ENCODE measurements at places on chromosomes 1 and 21.

GRCh38 chr1:204426035-204426436 lies 14.4 kb upstream of the PPP1R15B start:
- DNase-seq: no peak

DNA sequence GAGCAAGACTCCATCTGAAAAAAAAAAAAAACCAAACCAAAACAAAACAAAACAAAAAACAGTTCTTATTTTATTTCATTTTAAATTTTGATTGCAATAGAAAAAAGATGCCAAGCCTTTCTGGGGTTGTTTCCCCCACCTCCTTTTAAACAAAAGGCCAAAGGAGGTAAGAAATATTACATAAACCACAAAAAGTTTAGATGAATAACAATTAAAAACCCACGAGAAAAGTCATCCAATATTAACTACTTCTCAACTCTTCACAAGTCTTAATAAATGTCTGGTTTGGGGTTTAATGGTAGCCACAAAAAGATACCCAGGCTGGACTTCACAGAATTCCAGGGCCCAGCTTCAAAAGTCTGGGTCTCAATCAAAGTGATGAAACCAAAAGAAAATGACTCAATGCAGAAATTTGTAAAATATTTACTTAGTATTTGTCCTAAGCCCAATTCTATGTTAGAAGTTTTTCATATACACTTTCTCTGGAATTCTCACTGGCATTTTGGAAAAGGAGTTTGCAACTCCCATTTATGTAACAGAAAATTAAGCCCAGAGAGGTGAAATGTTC lies 47.0 kb upstream of the SDC3 start:
- DNase-seq: no peak

DNA sequence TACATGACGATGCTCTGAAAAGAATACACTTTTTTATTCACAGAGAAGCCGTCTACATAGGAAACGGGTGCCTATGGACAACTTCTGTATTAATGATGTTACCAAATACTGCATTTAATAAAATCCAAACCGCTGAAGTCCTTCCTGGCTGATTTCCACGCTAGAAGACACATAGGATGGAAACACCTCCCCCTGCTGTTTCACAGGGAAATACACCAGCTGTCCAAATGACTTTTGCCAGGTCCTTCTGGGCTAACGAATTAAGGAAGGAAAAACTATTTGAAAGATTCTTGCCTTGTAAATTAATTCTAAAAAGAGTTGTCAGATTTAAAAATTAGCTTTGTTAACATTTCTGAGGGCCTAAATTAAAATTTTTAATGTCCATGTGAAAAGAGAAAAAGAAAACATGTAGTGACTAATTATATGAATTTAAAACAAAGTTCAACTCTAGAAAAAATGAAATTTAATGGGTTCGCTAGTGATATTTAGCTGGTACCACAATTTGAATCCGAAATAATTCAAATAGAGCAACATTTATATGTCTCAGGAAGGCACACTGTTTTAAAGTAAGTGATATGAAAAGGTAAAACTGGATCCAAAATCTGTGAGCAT lies 146.0 kb downstream of the RERE start:
- DNase-seq: no peak

- no peak for DNase-seq
These were observed 1.7 kb downstream of the HLX start for GRCh38 chr1:220880726-220881506.

DNA sequence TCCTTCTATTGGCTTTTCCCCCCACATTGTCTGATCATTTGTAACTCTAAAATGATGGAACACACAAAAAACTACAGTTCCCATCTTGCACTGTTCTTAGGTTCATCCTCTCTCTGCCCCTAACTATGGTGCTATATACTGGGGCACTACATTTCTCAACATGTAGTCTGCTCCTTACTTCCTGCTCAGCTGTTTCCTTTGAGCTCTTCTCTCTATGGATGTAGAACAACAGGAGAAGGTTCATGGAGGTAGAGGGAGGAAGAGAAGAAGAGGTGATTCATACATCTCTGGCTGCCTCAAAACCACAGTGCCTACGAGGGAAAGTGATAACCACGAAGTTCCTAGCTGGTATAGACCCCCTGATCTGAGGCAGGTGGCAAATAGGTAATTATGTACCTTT lies 7.0 kb upstream of the C1orf146 start:
- no peak for DNase-seq

DNA sequence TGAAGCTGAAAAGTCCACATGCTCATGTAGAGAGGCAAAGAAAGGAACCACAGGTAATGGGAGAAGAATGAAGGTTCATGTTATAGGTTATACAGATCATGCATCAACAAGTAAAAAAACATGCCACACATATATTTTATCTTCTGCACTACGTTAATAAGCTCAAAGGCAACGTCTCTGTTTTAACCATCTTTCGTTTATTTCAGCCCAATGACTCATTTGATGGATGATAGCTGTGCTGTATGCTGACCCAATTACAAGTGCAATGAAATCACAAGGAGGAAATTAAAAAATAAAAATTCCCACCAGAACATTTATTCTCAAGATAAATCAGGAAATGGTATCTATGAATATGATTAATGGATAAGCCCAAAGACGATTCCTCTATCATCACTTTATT lies 24.6 kb downstream of the XCL1 start:
- no peak for DNase-seq

DNA sequence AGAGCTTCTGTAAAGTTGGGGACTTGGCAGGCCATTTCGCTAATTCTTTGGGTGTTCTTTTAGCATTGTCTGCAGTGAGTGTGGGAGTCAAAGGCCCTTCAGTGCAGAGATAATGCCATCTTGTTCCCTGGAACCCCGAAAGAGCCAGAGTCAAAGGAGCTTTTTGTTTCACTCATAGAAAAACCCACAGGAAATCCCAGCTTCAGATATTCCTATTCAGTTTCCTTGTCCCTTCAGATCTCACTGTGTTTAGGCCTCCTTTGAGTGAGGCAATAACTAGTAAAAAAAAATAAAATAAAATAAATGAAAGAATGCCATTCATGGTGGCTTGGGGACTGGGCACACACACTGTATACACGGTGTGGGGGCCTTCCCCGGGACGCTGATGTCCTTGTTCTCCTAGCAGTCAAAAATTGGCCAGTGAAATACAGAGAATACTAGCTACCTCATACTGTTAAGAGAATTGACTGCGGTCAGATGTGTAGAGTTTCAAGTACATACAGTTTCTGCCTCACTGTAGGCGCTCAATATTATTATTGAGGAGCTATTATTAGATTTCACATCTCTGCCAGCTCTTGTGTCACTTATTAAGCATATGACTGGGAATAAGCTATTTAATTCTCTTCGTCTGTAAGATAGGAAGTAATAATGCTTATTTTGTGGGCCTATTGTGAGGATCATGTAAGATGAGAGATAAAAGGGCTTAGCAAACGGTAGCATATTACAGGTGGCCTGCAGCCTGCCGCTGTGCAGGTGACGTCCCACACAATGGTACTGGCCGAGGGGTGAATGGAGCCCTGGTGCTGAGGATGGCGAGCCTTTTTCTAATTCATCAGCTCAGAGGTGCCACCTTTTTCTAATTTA lies 16.7 kb downstream of the DISC1 start:
- no peak for DNase-seq

All from stimulated activated CD4-positive, alpha-beta T cell treated with anti-CD3 and anti-CD28 coated beads, Interleukin-15, amount 100 ng/mL, for 1 hour (primary cell).